ENCODE measurements at places on chromosomes 6 and 20. TPM values are rescaled to one million over a fixed set of nuclear protein-coding genes. Genes with fewer than 3 reads are reported as not detected.
A peak's percentile ranks its signal among the peaks of the same experiment; 100 is the strongest.

GRCh38 chr20:50190251-50191064 lies at the start of gene CEBPB:
CEBPB (plus strand) TSS chr20:50190830; CDS start chr20:50191034, 204 bp downstream.
- DNase-seq = peak; percentile 89

The SLC26A8 gene
- under 0.01 TPM for total RNA-seq

DNA sequence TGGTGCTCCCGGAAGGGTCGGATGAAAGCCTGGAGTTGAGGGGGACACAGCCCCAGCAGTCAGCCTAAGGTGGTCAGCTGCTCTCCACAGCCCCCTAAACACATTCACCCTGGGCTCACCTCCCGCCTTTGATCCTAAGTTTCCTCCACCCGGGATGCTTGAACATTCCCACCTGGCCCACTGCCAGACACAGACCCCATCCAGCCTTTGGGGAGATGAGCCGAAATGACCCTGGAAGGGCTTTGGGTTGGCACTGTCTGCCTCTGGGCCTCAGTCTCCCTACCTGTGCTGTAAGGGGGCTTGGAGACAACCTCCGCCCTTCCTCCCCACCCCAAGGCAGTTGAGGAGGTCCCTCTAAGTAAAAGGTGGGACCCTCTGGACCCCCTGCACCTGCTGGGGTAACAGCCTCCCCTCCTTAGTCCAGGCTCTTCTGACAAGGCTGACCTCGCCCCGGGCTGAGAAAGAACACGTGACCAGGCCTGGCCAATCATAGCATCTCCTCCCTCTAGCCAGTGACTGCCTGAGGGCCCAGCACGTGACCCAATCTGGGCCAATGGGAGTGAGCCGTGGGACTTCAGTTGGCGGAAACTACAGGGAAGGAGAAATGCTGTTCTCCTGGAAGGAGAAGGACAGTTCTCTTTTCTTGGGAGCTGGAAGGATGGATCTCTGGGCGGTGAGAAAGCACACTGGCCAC lies 16.9 kb upstream of the UBE2V1 start:
- no peak for DNase-seq

- DNase-seq = no peak
Observed at GRCh38 chr20:59176812-59177211, 13.2 kb downstream of the ZNF831 start.

DNA sequence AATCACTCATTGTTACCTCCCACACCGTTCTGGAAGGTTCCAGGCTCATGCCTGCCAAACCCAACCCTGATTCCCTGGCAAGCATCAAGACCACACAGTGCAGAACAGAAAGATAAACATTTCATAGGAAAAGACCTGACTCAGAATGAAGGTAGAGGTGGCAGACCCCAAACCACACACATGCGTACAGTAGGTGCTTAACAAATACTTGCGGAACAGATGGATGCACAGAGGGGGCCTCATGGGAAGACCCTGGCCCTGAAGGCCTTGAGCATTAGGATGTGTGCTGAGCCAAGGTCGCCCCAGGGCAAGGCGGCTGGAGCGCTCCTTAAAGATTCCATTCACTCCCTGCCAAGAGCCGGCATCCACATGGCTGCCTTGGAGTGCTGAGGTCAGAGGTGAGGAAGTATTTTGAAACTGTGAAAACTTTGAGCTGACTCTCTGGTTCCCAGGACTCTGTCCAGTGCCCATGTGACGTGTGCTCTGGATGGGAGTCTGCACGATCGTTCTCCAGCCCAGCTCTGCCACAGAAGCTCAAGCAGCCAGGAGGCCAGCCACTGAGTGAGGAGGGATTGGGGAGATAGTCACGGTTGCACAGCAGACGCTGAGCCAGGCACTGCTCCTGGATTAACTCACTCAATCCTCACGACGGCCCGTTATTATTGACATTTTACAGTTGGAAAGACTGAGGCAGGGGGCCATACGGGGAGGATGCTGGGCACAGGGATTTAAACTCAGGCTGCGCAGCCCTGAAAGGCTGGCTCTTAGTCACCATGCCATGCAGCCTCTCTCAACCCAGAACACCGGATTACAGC lies 65.5 kb upstream of the AFDN start:
- peak; percentile 40 for DNase-seq

The TGM3 gene
- total RNA-seq = not detected
